ENCODE measurements at places on chromosomes 12 and 14.

DNA sequence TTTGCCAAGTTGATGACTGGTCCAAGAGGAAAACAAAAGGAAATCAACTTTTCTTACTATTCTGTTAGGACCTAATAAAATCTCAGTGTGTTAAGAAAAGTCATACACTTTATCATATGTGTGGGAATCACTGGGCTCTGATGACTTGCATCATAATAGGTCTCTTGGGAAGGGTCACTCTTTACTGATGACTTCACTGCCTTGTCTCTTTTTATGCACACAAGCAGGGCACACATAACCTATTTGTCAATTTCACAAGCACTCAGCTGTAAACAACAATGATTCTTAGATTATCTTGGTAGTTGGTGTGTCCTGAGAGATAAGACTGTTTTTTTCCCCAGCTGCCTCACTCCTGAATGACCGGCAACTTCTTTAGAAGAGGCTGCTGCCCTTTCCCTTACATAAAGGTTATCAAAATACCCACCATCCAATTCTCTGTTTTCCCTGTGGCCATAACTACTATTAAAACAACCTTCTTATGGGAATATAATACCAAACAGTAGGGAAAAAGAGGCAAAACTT, 50.9 kb upstream of the INSM2 start:
- no peak for DNase-seq

GRCh38 chr12:68940731-68941130, 7.8 kb upstream of the CPM start:
- no peak for DNase-seq

DNA sequence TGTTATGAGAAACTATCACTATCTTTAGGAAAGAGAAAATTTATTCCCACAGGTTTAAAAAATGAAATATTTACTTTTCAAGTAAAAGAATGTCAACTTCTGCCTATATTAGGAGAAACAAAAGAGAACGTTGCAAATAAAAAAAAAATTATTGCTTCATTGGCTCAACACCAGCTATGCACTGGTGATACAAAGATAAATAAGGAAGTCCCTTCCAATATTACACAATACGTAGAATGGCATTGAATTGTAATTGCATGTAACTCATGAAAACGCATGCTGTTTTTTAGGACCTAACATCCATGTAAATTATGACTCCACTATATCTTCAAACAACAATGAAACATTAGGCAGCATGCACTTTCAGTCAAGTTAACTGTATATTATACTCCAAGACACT, 56.4 kb upstream of the RERGL start:
- no peak for DNase-seq

GRCh38 chr12:47851303-47851952, 31.7 kb upstream of the HDAC7 start:
- no peak for DNase-seq
